ENCODE measurements at places on chromosomes 6 and 20.

GRCh38 chr6:109471105-109471810 is 11.8 kb downstream of the ZBTB24 start:
- no peak for DNase-seq

DNA sequence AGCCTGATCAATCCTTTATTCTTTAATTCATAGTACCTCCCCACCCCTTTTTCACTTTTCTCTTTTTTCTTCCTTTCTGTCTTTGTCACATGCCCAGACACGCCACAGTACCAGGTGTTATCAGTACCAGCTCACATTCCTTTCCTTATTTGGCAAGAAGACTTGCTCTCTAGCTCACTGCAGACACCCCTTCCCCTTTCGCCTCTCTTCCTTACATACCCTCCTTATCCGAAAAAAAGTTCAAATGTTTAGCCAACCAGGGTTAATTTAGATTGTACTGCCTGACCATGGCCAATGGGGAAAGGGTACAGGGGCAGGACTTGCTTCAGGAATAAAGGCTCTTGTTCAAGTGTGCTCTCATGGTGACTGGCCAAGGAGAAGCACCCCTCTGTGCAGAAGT is 9.3 kb upstream of the SIRPB2 start:
- DNase-seq = no peak

DNA sequence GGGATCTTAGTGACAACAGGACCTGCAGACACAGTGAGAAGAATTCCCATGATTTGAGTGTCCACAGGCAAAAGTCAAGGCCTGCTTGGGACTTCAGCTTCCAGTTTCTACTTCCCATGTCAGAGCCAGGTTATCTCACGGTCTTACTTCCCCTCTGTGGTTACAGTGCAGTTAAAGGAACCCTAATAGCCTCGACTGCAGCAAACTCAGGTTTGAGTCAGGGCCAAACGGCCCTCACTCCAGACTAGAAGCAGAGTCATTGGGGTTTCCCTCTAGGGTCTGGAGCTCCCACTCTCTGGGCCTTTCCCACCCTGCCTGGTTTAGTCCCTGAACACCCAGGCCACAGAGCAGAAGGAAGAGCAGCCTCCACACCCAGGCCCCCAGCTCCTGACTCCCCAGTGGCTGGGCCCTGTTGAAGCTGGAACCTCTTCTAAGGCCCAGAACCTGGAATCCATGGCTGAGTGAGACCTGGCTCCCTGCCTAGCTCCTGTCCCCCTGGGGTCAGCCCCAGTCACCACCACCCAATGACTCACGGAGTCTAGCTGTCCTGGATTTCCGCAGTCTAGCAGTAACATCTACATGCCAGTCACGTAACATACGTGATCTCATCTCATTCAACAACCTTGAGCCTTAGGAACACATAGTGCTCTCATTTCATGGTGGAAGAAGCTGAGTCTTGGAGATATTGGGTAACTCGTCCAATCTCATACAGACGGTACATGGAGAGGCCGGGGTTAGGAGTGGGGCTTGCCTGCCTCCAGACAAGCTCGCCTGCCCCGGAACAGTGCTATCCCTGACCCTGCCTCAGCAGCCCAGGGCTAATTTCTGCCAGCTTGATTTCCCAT is 9.2 kb upstream of the GHRH start:
- peak; percentile 82 for DNase-seq

- DNase-seq = peak; percentile 88
Observed at GRCh38 chr6:27894839-27895762, 17.1 kb downstream of the OR2B2 start.

- no peak for DNase-seq
Observed at GRCh38 chr20:36827541-36828279, 48.2 kb upstream of the TLDC2 start.

DNA sequence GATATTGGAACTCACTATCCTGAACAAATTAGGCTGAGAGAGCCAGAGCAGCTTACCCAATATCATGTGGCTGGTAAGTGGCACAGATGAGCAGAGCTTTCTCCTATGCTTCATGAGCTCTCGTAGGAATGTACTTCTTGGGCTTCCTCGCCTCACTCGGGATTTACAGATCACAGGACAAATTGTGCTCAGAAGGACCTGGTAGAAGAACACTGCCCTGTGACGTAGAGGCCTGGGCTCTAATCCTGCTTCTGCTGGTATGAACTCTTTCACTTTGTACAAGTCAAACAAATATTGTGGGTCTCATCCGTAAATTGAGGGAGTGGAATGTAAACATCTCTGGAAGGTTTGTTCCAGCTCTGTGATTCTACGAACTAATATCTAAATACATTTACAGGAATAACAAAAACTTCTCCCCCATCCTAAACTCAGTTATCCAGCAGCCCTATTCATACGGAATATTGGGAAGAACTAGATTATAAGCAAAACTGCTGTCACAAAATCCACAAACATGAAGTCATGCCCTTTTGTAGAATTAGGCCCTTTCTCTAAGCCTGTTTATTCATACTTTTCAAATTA is 187.6 kb downstream of the CLIC5 start:
- DNase-seq = no peak

GRCh38 chr6:33112148-33112547 is 36.4 kb downstream of the HLA-DPB1 start:
- DNase-seq = peak; percentile 54

DNA sequence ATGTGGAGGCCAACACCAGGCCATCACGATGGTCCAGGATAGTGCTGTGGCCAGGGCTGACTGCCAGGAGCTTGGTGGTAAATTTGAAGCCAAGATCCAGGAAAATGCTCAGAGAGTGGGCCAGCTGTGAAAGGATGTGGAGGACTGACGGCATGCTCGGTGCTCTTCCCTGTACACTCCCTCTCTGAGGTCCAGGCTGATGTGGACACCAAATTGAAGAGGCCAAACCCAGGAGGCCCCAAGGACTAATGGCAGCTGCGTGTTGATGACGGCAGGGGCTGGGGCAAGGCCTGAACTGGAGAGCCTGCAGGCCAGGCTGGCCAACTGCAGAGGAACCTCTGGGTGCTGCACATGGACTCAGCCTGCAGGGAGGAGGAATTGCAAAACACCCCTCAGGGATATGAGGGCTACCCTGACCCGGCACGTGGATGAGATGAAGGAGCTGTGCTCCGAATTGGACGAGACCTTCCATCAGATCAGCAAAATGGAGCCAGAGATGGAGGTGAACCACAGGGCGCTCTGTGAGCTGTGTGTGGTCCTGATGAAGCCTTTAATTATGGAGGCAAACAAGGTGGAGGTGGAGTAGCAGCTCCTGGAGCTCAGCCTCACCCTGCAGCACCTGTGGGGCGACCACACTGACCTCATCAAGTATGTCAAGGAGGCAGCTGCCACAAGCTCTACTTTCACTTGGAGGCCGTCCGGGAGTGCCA is 6.9 kb upstream of the RAET1E start:
- DNase-seq = no peak

DNA sequence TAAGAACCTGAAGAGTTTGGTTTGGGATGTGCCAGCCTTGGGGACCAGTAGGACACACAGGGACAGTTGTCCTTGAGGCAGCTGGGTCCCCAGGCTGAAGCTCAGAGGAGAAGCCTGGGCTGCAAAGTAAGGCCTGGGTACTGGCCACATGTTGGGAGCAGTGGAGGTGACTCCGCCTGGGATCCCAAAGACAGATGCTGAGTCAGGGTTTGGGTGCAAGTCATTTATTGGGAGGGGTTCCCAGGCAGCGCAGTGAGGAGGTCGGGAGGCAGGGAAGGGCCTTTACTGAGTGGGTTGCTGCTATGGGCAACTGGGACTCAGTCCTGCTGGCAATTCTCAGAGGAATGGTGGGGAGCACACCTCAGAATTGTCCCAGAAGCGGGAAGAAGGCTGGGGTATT is 12.4 kb downstream of the BPI start:
- no peak for DNase-seq

DNA sequence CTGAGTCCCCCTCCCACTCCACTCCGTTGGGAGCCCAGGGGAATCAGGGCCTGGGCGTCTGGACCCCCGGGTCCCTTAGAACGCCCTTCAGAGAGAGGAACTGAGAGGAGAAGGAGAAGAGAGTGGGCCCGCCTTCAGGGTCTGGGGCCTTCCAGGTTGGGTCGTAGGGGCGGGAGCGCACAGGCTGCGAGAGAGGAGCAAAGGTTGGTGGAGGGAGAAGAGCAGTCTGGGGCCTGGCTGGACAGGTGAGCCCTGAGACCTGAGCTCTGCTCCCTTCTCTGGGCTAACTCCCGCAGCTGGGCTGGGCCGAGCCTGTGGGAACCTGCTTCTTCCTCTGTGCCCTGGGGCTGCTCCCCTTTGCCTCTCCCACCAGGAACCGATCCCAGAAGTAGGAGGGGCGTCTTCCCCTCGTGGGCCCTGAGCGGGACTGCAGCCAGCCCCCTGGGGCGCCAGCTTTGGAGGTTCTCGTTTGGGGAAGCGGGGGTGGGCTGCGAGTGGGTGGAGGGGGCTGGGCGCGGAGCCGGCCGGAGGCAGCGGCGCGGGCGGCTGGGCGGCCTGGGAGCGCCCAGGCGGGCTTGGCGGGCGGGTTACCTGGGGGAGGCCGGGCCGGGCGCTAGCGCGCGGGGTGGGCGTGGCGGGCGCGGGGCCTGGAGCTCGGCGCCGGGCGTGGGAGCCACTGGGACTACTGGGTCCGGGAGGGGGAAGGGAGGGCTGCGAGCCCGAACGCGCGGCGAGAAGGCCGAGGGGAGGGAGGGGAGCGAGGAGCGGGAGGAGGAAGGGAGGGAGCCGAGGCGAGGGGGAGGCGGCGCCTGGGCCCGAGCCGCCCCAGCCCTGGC is at the start of gene DDR1:
DDR1 (plus strand) TSS at position 835 of the 836 bp plus-strand sequence. CDS start 4,211 bp downstream, outside the sequence.
- DNase-seq = peak; percentile 70
